ENCODE measurements at places on chromosomes 13 and 19.

DNA sequence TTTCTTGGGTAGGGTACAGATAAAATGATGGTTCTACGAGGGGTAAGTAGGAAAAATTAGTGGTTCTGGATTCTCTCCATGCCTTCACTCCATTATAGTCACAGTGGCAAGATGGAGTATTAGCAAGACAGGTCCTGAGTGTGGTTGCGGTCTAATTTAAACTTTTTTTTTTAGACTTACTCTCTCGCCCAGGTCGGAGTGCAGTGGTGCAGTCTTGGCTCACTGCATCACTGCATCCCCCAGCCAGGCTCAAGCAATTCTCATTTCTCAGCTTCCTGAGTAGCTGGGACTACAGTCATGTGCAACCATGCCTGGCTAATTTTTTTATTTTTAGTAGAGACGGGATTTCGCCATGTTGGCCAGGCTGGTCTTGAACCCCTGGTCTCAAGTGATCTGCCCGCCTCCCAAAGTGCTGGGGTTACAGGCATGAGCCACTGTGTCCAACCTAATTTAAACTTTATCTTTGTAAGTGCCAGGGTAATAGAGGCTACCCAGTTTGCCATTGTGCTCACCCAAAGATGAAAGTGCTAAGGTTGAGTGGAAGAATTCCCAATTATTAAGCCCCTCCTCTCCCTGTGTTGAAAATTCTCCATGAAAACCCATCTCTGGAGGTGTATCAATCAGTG, 135.6 kb downstream of the TM9SF2 start:
- no peak for DNase-seq

GRCh38 chr13:106534639-106535551, 567 bp downstream of the EFNB2 start:
- DNase-seq = no peak

- no peak for DNase-seq
Measured at GRCh38 chr13:49646688-49647087, 18.4 kb downstream of the ARL11 start.

- no peak for DNase-seq
Measured at GRCh38 chr19:40365613-40366401, 17.3 kb downstream of the PLD3 start.

DNA sequence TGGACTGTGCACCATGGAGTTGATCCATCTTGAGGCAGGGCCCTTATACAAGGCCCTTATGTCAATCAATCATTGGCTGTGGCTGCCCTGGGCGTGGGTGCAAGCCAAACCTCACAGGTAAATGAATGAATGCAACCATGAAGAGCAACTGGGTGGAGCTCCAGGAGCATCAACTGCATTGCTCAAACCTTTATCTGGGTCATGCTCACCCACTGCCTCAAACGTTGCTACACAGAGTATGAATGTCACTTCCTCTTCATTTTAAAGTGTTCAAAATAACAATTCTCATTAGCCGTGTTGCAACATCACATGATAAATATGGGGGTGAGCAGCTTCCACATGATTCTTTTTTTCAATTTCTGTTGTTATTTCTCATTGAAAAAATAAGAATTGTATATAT, 6.4 kb upstream of the ZNF333 start:
- DNase-seq = no peak

GRCh38 chr13:50511877-50512341, 331.6 kb downstream of the DLEU7 start:
- DNase-seq = no peak

DNA sequence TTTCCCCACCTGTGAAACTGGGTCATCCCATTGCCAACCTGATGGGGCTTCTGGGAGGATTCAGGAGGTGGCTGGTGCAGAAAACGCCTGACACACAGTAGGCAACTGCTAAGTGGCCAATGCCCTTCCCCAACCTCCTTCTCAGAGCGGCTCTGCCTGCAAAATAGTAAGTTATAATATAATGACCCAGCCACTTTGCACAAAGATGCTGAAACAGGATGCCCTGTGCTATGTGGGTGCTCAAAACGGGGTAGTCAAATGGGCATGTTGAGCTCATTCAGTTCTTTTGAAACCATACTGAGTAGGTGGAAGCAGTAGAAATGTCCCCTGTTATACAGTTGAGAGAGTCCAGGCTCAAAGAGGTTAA, 507 bp downstream of the MARCHF2 start:
- DNase-seq = no peak

GRCh38 chr13:80360453-80360800, 19.5 kb upstream of the SPRY2 start:
- no peak for DNase-seq

- no peak for DNase-seq
Measured at GRCh38 chr19:46009530-46010510, 13.0 kb downstream of the PGLYRP1 start.

DNA sequence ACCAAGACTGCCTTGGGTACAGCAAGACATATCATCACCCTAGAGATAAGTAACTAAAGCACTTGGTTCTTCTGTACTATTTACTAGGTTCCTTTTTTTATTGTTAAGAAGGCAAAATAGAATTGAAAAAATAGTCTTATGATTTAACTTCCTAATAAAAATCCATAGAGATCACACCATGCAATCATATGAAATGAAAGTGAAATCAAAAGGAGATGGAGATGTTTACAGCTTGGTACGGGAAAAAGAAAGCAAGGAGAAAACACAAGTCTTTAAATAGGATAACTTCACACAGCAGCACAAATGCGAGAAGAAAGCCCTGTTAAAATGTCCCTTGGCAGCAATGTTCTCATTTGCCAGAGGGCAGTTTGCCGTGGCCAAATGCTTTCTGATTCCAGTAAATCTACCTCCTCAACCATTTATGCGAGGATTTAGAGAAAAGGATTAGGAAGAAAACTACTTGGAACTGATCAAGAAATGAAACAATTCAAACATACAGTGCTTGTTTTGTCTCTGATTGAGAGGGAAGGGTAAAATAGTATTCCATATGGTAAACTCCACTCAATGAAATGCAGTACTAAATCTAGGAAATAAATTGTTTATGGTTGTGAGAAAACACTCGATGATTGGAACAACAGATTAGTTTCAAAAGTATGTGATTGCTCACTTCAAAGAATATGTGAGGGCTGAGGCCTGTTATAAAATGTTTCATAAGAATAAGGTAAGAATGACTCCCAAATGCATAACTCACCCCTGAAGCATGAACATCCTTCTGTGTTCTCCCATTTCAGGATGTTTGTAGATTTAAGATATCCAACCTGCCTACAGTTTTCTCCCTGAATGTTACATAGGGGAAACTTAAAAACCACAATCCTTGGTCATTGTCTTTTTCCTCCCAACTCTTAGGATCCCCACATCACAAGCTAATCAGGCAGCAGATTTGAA, 487.8 kb downstream of the DACH1 start:
- DNase-seq = no peak

- DNase-seq = no peak
Measured at GRCh38 chr19:33298146-33298911, 4.0 kb downstream of the CEBPA start.

GRCh38 chr19:6551091-6551490, 20.3 kb downstream of the TNFSF9 start:
- DNase-seq = no peak

GRCh38 chr13:110097013-110097412, 209.9 kb downstream of the COL4A1 start:
- DNase-seq = no peak

GRCh38 chr13:96817336-96817941, 176.8 kb downstream of the OXGR1 start:
- no peak for DNase-seq

DNA sequence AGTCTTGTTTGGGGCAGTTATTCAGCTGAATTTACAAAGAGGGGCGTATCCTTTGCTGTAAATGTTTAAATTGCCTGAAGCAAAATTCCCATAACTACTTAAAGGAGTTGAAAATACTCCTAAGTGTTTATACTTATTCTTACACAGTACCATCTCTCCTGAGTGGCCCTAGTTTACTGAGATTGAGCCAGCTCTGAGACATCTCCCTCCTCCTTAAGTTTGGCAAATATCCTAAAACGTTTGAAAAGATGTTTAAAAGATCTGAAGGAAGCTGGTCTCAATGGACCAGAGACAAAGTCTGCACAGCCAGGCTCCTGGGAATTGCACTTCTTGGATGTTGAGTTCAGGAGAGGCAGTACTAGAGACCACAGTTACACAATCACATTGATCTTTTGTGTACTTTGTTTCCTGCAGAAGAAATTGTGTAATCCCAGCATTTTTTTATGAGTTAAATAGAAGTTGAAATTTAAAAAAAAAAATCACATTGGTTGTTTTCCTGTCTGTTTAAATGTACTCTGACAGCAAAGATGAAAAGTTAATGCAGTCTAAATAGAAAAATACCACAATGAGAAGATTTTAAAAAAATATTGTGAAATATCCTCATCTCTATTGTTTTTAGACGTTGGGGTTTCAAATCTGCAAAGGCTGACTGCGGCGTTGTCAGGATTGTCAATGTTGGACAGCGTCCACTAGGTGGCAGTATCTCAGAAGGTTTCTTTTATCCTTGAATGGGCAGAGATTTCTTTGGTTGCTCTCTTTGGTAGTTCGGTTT, 20.7 kb downstream of the TNFSF11 start:
- peak; percentile 37 for DNase-seq
